A549 treated with Hydrocortisone at 1 μM for 4 hours (cell line): ENCODE measurements at places on chromosomes 5 and 9. TPM values are rescaled to one million over a fixed set of nuclear protein-coding genes. Genes with fewer than 3 reads are reported as not detected.

The ARSI gene
- 30.4 to 36.6 TPM (median 34.3 TPM) in 5 replicates for total RNA-seq

The ABCA2 gene
- 22.8 to 26.7 TPM (median 24.4 TPM) in 5 replicates for total RNA-seq

The FBN2 gene
- 12.6 to 23.1 TPM (median 18.3 TPM) in 5 replicates for total RNA-seq

The C1QTNF3 gene
- total RNA-seq = 0.09 to 0.39 TPM (median 0.25 TPM) in 5 replicates

The ANKRD34B gene
- 0.03 to 0.17 TPM (median 0.06 TPM) in 3 of 5 replicates, not detected in the others for total RNA-seq

The SPRY4 gene
- total RNA-seq = 6.5 to 10.3 TPM (median 9.1 TPM) in 5 replicates

The COX7C gene
- total RNA-seq = 572 to 672 TPM (median 609 TPM) in 5 replicates

The SEMA5A gene
- total RNA-seq = 0.01 TPM in 1 of 5 replicates, not detected in the others

The ZBTB34 gene
- total RNA-seq = 3.1 to 4.3 TPM (median 3.7 TPM) in 5 replicates

The RIC1 gene
- 9.3 to 14.6 TPM (median 12.4 TPM) in 5 replicates for total RNA-seq

The AIF1L gene
- 1.5 to 1.9 TPM (median 1.7 TPM) in 5 replicates for total RNA-seq

The TMEM171 gene
- total RNA-seq = 4.6 to 6.6 TPM (median 5.8 TPM) in 5 replicates

The SH3PXD2B gene
- 15.3 to 20.0 TPM (median 18.8 TPM) in 5 replicates for total RNA-seq

The PDE6A gene
- 0.22 to 0.32 TPM (median 0.25 TPM) in 5 replicates for total RNA-seq

The NR2F1-AS1 gene
- total RNA-seq = 3.1 to 4.7 TPM (median 4.0 TPM) in 5 replicates

The PCDHA9 gene
- total RNA-seq = not detected in 5 replicates

The INVS gene
- total RNA-seq = 7.7 to 11.2 TPM (median 10.5 TPM) in 5 replicates

The SPATA31A3 gene
- not detected in 5 replicates for total RNA-seq
